Left ventricle myocardium inferior (tissue), 1 donor: ENCODE measurements at places on chromosomes 2 and 18.

DNA sequence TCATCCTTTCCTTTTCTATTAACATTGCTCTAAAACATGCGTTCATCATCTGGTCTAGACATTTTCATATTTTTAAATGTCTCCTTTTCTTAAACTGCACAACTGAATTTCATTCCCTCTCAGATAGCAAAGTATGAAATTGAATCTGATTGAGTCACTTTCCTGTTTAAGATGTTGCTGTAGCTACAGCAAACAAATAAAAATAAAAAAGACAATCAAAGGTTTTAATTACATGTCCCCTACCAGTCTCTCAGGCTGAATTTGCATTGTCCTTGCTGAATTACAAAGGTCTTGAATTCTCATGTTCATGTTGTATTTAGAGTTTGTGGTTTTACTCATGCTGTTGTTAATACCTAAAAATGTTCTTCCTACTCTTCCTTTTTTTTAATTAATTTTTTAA lies 537.9 kb upstream of the LRATD1 start:
- no peak overlapping the region for H3K27ac ChIP-seq
- no peak overlapping the region for H3K4me3 ChIP-seq
- no peaks in the 10 kb centered on the region for H3K27me3 ChIP-seq
- H3K4me1 ChIP-seq, result no peaks in the 10 kb centered on the region

DNA sequence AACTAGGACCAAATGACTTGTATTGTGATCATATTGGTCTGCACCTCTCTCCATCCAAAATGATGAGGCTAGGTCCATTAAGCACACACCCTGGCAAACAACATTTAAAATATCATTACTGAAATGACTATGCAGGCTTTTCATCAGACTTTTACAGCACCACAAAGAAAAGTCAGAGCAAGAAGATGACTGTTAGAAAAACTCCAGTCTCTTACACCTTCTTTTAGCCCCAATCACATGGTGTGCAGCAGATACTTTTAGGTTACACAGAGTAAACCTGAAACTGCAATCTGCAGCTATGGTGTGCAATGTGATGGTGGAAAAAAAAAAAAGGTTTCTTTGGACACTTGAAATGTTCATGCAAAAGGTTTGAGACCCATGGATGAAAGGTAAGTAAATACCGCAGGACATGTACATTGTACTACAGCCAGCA lies 5.4 kb upstream of the POLI start:
- H3K4me1 ChIP-seq, result no peaks in the 10 kb centered on the region
- H3K27ac ChIP-seq, result no peak overlapping the region
- H3K4me3 ChIP-seq, result no peak overlapping the region

GRCh38 chr2:21036708-21037670 lies 6.9 kb downstream of the APOB start:
- peak overlapping the region; percentile 83 for H3K27ac ChIP-seq
- H3K27me3 ChIP-seq, result peaks cover 5% of the 10 kb centered on the region
- H3K36me3 ChIP-seq, result peaks cover 12% of the 10 kb centered on the region
- H3K4me1 ChIP-seq, result peaks cover 30% of the 10 kb centered on the region
- H3K4me3 ChIP-seq, result no peak overlapping the region

DNA sequence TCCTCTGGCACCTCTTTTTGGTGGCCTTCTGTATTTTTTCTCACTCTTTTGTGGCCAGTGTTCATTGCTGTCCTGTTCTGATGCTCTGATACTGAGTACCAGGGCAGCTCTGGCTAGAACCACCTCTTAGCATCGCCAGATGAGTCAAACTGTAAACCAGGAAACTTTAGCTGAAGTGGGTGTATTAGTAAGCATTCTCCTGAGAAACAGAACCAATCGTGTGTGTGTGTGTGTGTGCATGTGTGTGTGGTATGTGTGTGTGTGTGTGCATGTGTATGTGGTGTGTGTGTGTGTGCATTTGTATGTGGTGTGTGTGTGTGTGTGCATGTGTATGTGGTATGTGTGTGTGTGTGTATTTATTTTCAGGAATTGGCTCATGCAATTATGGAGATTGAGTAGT lies 166.3 kb upstream of the SKOR2 start:
- no peaks in the 10 kb centered on the region for H3K4me1 ChIP-seq
- no peak for DNase-seq
- H3K27me3 ChIP-seq, result peaks cover 77% of the 10 kb centered on the region
- H3K27ac ChIP-seq, result no peak overlapping the region
